IPS DF 6.9 (cell line): ENCODE measurements at places on chromosomes 5 and 9.
A peak's percentile ranks its signal among the peaks of the same experiment; 100 is the strongest.

DNA sequence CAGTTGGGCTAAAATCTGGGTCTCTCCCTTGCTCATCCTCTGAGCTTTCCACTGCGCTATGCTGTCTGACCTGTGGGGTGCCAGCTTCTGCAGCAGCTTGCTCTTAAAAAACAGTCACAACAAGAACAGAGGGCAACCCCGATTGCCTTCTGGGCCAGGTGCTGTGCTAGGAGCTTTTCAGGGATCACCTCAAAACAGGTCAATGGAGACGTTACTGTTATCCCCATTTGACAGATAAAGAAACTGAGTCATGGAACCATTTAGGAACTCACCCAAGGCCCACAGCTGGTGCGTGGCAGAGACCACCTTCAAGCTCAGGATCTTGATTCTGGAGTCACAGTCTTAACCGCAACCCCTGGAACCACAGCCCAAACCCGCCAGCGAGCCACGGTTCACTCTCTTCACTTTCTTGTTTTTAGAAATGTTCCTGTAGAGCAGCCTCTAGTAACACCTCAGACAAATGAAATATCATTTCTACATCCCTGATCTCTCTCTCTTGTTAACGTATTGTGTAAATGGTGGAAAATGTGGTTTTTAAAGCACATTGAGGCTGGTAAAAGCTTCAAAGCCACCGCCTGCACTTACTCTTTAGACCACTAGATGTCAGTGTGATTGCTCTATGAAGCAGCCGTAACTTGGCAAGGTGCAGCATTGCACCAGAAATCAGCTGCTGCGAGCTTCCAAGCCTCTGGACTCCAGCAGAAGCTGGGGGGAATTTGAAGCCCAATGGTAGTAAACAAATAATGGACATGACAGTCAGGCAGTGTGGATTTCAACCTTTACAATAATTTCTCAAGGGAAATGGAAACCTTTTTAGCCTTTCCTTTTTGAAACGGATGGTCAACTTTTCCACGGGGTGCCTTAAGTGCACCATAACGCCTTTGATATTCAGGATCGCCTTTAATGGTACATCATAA is 1.7 kb downstream of the FYB1 start:
- peak; percentile 52 for DNase-seq

DNA sequence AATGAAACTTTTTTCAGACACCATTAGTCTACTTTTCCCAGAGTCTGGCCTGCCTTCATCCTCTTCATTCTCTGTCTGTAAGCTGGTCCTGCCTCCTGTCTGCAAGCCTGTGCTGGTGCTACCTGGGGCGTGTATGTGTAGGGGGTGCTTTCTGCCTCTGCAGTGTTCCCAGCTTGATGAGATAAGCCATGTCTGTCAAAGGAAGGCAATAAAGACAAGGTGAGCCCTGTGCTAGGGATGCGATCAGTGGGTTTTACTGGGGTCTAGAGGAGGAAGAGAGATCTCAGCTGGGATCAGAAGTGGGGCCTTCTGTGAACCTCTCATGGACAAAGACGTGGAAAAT is 78.0 kb upstream of the TGFBR1 start:
- DNase-seq: no peak

DNA sequence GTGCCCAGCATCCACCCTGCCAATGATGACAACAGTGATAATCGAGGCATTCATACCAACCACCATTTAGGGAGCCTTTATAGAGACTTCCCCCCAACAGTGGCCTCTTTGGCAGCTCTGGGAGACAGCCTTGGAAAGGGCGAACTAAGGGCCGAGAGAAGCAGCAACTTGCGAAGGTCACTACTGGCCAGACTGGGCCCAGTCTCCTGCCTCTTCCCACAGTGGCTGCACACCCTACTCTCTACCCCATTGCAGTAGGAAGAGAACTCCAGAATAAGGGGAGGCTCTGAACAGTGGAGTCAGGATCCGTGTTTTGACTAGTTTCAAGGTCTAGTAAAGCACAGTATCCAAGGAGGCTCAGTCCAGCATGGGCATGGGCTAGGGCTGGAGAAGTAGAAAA is 5.3 kb downstream of the LHX6 start:
- no peak for DNase-seq

- DNase-seq: no peak
Observed at GRCh38 chr9:85040146-85040545, 370.6 kb downstream of the NTRK2 start.

DNA sequence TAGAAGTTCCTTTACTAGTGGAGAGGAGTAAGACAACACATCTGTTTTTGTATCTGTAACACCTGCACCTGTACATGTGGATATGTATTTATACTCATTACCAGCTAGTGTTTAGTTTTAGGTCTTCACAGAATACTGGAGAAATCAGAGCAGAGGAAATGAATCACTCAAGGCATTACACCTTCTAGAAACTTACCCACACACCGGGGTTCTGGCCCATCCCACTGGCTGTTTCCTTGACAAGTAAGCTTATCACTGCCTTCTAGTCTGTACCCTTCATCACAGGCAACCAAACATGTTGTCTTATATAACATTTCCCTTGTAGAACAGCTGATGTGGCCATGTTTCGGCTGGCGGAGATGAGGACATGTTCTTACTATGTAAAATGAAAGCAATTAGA is 76.7 kb downstream of the SVEP1 start:
- DNase-seq: no peak

GRCh38 chr5:150329881-150330876 is 27.3 kb upstream of the TCOF1 start:
- no peak for DNase-seq

DNA sequence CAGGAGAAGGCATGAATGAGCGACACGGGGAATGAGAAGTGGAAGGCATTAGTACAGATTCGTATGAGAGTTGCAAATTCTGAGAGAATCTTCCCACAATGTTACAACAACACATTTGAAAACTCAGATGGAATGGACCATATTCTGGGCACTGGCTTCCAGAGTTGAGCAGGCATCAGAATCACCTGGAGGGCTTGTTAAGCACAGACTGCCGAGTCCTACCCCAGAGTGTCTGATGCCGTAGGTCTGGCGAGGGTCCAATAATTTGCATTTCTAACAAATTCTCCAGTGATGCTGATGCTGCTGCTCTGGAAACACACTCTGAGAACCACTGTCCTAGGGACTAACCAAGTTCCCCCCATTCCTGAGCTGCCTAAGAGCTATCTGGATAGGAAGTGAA is 2.9 kb upstream of the TLX3 start:
- DNase-seq: no peak

DNA sequence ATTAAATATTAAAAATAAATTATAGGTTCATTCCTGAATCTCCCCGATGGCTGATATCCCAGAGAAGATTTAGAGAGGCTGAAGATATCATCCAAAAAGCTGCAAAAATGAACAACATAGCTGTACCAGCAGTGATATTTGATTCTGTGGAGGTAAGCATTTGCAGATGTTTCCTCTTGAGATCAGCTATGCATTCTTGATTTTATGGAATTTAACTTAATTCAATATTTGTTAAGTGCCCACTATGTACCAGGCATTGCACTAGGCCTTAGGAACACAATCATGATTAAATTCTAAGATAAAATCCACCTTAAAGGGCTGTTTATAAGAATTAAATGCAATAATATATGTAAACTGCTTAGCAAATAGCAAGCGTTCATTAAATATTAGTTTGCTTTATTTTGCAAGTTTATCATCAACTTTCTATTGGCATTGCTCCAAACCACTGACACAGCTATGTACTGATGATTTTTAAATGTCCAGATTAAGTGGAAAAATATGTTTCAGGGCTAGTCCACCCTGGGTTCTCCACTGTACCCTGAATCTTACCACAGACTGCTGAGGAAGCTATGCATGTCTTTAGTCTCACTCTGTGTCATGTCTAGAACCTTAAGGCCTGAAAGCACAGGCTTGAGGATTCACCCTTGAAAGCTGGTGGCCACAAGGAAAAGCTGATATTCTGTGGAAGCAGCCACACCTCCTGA is 33.2 kb downstream of the SLC22A4 start:
- no peak for DNase-seq

DNA sequence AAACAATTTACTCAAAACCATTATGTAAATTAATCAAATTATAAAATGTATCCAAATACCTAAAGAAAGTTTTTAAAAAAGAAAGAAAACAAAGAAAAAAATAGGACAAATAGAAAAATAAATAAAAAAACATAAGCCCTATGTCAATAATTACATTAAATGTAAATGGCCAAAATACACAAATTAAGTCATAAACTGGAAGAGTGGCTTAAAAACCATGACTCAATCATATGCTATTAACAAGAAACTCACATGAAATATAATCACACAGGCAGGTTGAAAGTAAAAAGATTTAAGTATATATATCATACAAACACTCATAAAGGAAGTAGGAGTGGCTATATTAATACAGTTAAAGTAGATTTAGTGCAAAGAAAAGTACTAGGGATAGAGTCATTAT is 95.3 kb downstream of the PRELID2 start:
- DNase-seq: no peak

- DNase-seq: no peak
Observed at GRCh38 chr5:54080831-54081230, 229.5 kb downstream of the ARL15 start.

- DNase-seq: no peak
Observed at GRCh38 chr5:78808380-78808779, 159.8 kb upstream of the LHFPL2 start.

GRCh38 chr5:135429301-135430134 is 17.6 kb downstream of the DCANP1 start:
- DNase-seq: no peak

- DNase-seq: no peak
Observed at GRCh38 chr5:90128551-90128950, 281.0 kb downstream of the CETN3 start.

GRCh38 chr5:59724482-59725391 is 168.8 kb downstream of the PDE4D start:
- DNase-seq: no peak

GRCh38 chr9:133117271-133118178 is 3.5 kb downstream of the RALGDS start:
- no peak for DNase-seq

GRCh38 chr9:124322618-124323432 is 65.1 kb downstream of the NEK6 start:
- DNase-seq: no peak

DNA sequence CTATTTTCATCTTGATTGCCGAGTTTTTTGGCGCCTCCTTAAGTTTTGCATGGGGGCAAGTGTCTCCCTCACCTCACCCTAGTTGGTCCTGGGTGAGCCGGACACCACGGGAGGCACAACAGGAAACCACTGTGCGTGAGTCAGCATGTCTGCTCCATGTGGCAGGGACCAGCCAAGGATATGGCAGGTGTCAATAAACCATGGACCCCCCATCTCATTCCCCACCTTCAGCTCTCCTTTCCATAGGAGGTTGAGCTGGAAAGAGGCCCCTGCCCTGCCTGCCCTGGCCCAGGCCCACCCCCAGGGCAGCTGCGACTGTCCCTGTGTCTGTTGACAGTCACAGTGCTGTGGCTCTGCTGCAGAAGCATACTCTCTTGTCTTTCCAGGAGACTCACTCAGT is 3.1 kb downstream of the SPACA9 start:
- DNase-seq: no peak

- no peak for DNase-seq
Observed at GRCh38 chr5:143426437-143426991, 23.0 kb upstream of the NR3C1 start.

GRCh38 chr5:168163966-168164365 is 127.5 kb upstream of the WWC1 start:
- no peak for DNase-seq
